Stimulated activated CD4-positive, alpha-beta T cell treated with anti-CD3 and anti-CD28 coated beads, Interleukin-12 subunit alpha, Interleukin-12 subunit beta, amount 100 ng/mL, for 48 hours (primary cell): ENCODE measurements at places on chromosomes 7 and 10.

DNA sequence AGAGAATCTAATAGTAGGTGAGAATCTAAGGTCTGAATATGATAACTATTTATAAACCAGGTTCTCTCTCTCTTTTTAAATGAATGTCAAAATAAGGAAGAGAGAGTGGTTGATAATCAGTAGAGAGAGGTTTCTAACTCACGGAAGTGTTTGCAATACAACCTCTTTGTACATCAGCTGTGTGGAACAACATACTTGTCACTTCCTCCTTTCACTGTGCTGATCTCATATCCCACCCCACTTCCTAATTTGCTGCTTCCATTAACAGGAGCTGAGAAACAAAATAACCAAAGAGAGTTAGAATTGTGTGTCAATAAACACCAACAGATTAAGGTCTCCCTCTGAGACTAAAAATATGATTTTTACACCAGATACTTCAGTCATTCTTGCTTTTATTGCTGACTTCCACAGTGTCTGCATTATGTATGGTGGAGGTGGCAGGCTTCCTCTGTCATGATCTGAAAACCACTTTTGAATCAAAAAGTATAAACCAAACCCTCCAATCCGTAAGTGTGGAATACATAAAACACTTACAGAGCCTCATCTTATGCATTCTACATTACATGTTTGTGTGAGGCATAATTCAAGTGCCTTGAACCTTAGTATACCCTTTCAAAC, 25.0 kb downstream of the CACUL1 start:
- no peak for DNase-seq

DNA sequence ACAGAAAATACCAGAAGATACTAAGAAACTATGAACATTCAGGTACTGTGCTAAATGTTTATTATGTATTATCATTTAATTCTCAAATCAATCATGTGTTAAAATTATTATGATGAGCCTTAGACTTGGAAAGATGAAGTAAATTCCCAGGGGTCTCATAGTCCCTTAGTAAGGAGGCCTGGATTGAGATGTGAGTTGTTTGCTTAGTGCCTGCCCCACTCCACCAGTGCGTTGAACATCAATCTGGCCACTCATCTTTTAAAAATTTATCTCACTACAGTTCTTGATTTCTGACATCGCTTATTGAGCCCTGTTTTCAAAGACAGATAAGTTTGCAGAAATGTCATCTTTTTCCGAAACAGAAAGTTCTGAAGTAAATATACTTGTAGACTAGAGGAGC, 618.4 kb upstream of the SEMA3D start:
- no peak for DNase-seq

DNA sequence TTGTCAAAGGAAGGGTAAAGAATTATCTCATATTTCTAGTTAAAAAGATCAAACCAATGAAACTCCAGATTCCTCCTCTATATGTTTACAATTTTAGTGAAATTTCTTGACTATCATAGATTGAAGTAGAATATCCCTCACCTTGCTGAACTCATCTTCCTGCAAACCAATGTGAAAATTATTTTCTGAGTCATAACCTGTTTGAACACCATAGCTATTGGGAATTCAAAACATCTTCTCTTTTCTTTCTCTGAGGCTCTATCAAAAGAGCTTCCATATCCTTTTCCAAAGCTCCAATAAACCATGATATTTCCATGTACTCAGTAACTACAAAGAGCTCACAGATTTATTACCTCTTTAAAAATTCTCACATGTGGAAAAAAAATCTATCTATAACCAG, 134.3 kb downstream of the DOCK4 start:
- no peak for DNase-seq

DNA sequence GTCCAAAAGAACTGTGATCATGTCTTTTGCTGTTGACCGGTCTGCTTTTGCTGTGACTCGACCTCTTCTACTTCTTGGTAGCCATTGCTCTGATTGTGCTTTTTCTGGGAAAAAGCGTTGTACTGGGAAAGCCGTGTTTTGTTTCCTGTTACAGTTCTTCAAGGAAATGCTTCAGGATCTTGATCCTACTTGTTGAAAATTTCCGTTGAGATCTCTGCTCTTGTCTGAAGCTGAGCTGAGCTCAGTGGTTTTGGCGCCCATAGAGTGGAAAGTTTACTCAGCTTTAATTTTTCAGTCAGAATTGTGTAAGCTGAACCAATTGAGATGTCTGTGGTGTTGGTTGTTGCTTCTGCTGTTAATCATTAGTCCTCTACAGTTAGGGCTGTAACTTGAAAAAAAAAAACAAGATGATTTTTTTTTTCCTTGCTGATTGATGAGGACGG, 302.2 kb downstream of the CCDC3 start:
- no peak for DNase-seq
